ENCODE measurements at places on chromosomes 3 and 15. TPM values are rescaled to one million over a fixed set of nuclear protein-coding genes. Genes with fewer than 3 reads are reported as not detected.

DNA sequence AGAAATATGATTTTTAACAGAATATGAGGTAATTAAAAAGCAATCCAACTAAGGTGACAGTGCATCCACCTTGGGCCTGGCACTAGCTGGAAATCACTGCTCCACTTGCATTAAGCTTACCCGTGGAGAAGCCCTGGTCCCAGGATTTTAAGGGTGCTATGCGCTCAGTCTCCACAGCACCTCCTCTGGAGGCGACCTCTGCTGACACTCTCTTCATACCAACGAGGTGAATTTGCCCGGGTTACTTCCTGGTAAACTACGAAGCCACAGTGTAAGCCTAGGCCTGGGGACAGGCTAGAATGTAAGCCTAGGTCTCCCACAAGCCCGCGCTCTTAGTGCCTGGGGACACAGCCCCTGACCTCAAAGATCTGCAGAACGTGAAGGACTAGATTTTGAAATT is 793 bp downstream of the APOD start:
- no peak for DNase-seq

GRCh38 chr3:64039981-64040733 is 16.9 kb upstream of the PSMD6 start:
- DNase-seq: no peak

DNA sequence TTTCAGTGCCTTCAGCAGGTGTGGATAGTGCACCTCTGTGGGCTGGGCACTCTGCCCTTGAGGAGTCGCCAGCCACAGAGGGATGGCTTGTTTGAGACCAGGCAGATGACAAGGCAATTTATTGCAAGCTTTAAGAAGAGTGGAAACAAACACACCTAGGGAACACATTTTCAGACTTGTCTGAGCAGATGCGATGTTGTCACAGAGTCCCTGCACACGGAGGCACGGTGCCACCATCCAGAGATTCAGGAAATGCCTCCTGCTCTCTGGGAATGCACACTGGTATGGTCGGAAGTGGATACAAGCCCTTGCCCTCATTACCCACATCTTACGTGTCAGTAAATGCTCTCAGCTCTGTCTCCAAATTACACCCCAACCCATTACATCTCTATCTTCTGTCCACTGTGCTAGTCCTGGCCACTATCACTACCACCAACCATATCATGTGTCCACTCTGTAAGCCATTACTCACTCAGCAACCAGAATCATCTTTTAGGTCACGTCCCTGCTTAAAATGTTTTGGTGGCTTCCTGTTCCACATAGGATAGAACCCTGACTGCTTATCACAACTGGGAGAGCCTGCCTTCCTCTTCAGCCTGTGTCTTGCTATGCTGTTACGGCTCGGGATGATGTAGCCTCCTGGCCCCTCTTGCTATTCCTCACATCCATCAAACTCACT is 196.9 kb downstream of the SLCO3A1 start:
- DNase-seq: no peak

GRCh38 chr15:64459066-64459781 is 1.2 kb upstream of the ZNF609 start:
- no peak for DNase-seq

- DNase-seq: no peak
These were observed 45.5 kb upstream of the HERC1 start for GRCh38 chr15:63879211-63879610.

DNA sequence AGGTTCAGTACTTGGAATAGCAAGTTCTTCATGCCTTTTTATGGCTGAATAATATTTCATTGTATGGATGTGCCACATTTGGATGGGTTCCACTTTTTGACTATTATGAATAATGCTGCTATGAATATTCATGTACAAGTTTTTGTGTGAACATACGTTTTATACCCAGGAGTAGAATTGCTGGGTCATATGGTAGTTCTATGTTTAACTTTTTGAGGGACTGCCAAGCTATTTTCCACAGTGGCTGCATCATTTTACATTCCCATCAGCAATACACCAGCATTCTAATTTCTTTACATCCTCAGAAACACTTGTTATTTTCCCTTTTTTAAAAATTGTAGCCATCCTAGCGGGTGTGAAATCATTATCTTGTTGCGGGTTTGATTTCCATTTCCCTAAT is 76.0 kb upstream of the PRR20G start:
- DNase-seq: no peak

GRCh38 chr3:20924646-20925385 is 738.8 kb upstream of the SGO1 start:
- no peak for DNase-seq

DNA sequence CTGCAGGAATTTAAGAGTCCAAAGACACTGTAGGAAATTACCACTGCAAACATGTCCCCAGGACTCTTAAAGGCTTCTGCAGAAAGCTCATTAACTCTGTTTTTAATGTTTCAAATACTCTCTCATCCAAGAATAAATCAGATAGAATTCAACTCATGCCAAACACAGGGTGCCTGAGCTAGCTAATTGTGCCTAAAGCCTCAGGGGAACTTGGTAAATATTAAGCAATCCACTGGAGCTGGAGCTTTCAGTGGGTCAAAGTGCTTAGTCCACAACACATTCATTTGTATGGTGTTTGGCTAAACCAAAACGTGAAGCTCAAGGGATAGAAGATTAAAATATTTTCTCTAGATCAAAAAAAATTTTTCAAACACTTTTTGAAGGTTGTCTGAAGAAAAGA is 131.4 kb downstream of the THRB start:
- no peak for DNase-seq

- DNase-seq: no peak
These were observed 380.4 kb upstream of the PROK2 start for GRCh38 chr3:72165317-72165716.

- DNase-seq: no peak
These were observed 25.0 kb downstream of the DNAH1 start for GRCh38 chr3:52341123-52341522.

DNA sequence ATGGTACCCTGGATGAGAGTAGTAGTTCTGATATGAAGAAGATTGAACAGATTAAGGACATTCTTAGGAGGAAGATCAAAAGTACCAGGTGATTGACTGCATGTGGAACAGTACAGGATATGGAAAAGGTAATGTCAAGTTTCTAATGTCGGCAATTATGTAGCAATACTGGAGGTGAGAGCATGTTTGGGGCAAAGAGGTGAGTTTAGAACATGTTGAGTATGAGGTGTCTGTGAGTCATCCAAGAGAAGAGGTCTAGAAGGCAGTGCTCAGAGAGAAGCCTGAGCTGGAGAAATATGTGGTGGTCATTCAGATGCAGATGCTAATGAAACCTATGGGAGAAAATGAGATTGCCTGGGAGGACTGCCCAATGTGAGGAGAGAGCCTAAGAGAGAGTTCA is 305.6 kb downstream of the ZBTB20 start:
- no peak for DNase-seq

DNA sequence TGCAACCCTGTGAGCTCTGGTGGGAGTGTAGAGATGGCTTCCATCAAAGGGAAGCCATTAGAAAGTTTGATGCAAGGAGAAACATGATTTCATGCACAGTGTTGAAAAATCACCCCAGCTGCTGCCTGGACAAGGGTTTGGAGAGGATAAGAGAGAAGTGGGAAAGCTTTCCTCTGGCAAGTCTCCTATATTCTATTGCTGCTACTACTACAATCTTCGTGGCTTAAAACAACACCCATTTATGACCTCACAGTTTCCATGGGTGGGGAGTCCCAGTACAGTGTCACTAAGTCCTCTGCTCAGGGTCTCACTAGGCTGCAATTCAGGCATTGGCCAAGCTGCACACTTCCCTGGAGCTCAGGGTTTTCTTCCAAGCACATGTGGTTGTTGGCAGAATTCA is 229.3 kb downstream of the TAFA4 start:
- DNase-seq: no peak

GRCh38 chr3:132083583-132084279 is 48.9 kb upstream of the CPNE4 start:
- no peak for DNase-seq

DNA sequence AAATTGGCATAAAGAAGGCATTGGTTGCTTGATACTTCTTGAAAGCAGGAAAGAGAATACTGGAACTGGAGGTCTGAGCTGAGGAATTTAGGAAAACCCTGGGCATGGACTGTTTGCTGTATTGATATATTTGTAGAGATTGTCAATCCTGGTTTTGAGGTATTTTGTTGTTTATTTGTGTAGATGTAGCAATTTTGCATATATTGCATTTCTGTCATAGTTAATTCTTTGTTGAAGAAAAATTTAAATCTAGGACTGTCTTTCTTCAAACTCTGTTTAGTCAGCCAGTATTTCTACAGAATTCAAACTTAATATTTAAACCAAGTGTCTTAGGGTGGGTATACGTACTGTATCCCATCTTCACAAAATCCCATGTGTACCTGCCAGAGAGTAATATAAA is 9.5 kb downstream of the STT3B start:
- no peak for DNase-seq

GRCh38 chr3:197317250-197317963 is 19.0 kb upstream of the DLG1 start:
- no peak for DNase-seq

- no peak for DNase-seq
These were observed 519.9 kb downstream of the ZBBX start for GRCh38 chr3:166860217-166860616.

Gene MKRN2OS
- total RNA-seq: not detected

Gene SLC7A14
- not detected for total RNA-seq

Gene B2M
- total RNA-seq: 2,407 TPM

Gene ISLR2
- 0.61 TPM for total RNA-seq

Gene PLA2G4F
- total RNA-seq: not detected

Gene RETNLB
- total RNA-seq: not detected

Gene TRPM1
- 0.93 TPM for total RNA-seq

Gene ELL3
- total RNA-seq: 2.0 TPM

Gene IL17RC
- 28.8 TPM for total RNA-seq

Gene PATL2
- total RNA-seq: 2.2 TPM

Gene DUOXA2
- total RNA-seq: not detected
